ENCODE measurements at places on chromosomes 11 and 22. TPM values are rescaled to one million over a fixed set of nuclear protein-coding genes. Genes with fewer than 3 reads are reported as not detected.

- no peak for DNase-seq
Measured at GRCh38 chr22:46773076-46773475, 10.6 kb downstream of the TBC1D22A start.

- no peak for DNase-seq
Measured at GRCh38 chr22:40322021-40322420, 24.3 kb upstream of the ADSL start.

- DNase-seq, result no peak
Measured at GRCh38 chr11:9028581-9028980, 24.8 kb upstream of the NRIP3 start.

DNA sequence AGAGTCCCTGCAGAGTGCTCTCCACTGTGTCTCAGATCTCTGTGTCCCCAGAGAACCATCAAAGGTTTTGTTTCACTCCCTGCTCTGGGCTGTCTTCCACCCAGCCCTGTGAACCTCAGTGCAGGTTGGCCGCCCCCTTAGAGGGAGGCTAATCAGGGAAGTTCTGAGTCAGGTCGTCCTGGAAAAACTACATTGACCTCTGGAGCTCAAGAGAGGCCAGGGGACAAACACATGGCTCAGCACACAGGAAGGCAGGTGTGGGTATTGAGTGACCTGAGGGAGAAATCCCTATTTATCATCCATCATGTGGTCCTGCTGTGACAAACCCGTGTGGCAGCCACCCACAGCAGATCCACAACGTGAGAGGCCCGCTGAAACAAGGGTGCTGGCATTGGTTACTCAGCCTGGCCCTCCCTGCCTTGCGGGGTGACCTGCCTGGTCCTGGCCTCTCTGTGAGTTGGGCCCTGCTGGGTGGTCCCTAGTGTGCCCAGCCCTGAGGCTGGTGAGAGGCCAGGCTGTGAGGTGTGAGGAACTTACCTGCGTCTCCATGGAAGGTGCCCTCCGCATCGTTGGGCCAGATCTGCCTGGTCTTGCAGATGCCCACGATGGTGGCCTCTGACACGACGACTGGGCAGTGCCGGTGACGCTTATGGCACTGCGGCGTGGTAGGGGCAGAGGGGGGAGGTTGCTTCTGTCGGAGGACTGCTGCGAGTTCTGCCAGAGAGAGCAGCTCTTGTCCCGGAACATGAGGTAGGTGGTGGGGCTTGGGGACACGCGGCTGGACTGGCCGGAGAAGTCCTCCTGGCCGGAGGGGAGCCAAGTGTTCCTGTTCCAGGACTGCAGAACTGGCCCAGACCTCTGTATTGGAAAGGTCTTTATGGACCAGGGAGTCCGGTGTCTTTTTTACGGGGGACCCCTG, 669 bp upstream of the BCR start:
- peak; percentile 53 for DNase-seq

GRCh38 chr11:122850076-122850631, 11.9 kb downstream of the CRTAM start:
- DNase-seq, result peak; percentile 89

DNA sequence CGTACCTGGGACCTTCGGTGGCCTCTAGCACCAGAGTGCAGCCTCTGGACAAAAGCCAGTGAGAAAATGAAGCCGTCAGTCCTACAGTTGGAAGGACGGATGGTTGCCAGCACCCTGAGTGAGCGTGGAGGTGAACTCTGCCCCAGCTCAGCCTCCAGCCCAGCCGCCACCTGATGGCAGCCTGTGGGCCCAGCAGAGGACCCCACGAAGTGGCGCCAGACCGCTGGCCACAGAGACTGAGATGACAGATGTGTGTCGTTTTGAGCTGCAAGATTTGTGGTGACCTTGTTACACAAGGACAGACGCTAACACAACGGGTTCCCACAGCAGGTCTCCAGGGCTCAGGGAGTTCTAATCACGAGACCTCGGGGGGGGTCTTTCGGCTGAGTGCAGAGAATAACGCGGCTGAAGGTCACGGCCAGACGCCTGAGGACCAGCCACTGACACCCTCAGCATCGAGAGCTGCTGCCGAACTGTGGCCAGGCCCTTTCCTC, 75.0 kb downstream of the BRD1 start:
- no peak for DNase-seq

DNA sequence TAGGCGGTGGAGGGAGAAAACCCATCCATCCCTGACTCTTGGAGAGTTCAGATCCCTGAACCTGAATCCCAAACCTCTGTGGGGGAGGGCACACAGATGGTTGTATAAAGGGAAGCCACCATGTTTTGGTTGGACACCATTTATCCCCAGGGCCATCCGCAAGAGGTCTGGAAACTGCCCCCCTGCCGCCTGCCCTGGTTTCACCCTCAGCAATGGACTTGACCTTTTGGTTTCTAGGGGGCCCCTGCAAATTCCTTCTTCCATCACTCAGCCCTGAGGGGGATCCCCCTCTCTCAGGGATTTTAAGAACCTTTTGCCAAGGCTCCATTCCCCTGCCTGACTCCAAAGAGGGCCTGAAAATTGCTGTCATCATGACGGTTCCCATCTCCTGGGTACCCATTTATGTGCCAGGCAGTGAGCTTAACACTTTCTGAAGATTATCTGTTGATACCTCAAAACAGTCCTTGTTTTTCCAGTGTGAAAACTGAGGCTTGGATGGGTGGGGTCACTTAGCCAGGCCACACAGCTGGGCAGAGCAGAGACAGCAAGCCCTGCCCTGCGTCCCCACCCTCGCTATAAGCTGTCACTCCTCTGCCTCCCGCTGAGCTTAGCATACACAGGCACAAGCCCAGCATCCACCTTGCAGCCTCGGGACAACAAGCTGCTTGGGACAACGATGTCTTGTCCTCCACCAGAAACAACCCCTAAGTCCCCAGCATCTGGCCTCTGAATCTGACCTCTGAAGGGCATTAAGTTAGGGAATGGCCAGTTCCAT, 33.2 kb upstream of the CRYBB3 start:
- no peak for DNase-seq

DNA sequence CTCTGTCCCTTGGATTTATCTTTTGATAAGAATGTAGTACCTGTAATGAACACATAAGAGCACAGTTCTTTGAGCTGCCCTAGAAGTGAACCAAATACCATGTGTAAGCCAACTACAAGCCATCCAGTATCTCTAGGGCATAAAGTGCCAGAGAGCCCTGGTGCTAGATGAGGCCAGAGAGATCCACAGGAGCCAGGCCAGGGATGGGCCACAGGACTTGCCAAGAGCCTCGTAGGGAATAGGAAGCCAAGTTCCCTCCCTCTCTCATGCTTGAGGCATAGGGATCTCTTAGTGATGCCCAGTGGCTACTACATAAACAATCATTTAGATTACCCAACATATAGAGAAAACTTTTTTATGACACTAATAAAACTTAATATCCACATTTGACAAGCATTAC, 64.8 kb upstream of the FAR1 start:
- DNase-seq, result no peak

DNA sequence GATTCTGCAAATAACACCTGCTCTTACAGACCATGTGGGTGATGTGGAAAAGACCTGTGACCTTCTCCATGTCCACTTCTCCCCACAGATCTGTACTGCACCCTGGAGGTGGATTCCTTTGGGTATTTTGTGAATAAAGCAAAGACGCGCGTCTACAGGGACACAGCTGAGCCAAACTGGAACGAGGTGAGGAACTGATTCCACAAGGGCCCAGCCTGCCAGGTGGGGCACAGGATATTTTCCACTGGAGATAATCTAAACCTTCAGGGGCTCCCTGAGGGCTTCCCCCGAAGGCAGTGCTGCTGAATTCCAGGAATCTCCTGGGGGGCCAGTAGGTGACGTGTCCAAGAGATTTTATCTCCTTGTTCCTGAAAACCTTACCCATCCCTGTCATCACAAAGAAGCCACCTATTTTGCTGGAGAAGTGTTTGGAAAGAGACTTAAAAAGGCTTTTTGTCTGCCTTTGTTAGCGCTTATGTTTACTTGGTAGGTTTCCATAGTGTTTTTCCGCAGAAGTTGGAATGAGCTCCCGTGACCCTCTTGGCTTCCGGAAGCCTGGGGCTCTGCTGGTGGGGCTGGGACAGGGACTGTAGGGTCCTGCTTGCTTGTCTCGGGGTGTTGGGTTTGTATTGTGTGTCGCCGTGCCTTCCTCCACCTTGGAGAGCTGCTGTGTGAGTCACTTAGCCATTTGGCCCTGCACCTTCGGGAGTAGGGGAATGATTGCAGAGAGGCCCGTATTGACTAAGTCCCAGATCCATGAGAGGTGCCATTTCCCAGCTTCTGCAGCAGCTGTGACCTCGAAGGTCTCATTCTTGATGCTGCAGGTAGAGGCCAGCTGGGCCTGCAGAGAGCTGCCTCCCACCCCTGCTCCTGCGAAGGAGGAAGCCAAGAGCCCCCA, 112.4 kb downstream of the BCR start:
- DNase-seq, result no peak

GRCh38 chr11:45766469-45766868, 38.5 kb upstream of the SLC35C1 start:
- DNase-seq, result no peak

GRCh38 chr11:120239713-120240640, at the start of gene POU2F3:
TSS of gene POU2F3 (plus strand) at chr11:120240140. CDS start at chr11:120240344, 204 bp downstream.
- DNase-seq, result peak; percentile 29

GRCh38 chr11:70398834-70399680, 728 bp downstream of the CTTN start:
- DNase-seq, result peak; percentile 47

DNA sequence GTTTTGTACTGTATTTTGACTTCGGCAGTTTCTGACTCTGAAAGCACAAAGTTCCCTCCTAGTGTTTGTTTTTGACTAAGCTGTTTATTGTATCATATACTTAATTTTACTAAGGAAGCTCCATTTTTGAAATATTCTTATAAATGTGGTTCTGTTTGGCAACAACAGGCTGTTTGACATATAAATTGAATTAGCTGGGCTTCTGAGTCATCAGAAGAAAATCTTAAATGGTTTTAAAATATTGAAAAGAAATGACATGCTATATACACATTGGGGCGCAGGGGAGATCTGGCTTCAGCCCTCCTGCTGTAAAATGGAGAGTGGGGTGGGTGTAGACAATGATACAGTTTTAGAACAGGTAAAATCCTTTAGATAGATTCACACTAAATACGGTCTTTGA, 38.6 kb downstream of the SHISA8 start:
- no peak for DNase-seq

DNA sequence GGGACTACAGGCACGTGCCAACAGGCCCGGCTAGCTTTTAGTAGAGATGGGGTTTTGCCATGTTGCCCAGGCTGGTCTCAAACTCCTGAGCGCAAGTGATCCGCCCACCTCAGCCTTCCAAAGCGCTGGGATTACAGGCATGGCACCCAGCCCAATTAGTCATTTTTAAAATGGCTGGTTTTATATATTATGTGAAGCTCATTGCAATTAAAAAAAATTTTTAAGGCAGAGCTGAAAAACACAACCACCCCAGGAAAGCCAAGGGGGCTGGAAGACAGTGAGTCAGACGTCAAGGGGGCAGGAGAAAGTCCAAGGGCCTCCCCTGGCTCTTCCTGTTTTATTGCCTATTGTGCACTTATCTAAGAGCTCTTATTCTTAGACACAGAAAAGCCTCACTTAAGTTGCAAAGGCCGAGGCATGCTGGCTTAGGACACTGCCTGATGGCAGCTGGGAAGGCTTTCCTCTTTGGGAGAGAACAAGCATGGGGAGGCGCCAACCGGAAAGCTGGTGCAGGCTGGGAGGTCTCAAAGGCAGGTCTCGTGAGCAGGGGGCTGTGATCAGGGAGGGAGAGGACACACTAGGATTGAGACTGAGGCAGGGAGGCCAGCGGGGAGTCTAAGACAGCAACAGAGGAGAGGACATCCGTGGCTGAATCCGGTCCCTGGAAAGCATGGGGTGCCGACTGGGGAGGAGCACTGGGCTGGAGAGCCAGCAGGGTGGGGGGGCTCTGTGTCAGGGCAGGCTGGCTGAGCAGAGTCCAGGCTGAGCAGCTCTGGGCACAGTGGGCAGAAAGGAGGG, 11.1 kb upstream of the OSM start:
- DNase-seq, result no peak

- DNase-seq, result no peak
Measured at GRCh38 chr11:17224727-17225126, 16.9 kb upstream of the PIK3C2A start.

DNA sequence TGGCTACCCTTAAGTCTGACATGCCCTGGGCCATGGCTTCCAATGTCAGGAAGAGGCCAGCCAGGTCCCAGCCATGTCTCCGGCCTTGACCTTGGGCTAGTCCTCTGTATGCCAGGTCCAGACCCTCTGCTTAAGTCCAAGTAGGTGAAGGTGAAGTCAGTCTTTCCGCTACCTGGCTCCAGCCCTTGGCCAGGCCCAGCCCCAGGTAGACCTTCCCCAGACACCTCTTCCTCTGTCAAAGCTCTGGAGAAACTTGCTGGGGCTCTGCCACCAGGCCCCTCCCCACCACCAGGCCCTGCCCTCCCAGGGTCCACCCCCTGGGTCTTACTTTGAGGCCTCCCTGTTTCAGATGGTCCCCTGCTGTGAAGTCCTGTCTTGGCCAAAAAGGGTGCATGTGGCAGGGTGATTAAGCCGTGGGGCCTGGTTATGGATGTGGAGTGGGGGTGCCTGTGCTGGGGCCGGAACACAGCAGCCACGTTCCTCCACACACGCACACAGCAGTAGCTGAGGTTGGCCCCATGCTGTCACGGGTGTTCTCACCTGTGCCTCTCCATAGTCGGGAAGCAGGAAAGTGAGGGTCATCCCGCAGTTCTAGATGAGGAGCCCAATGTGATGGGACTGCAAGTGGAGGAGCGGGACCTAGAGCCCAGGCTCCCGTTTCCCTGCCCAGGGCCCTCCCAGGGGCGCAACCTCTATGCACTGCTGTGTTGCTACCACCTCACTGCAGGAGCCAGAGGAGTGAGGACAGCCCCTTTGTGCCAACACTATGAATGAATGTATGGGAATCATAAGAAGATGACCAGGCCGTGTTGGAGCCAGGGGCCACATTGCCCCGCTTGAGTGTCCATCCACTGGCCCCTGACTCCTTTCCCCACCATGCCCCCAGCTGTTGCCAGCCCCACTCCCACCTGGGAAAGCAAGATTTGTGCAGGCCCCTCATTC, 72.2 kb downstream of the LINC01488 start:
- no peak for DNase-seq

DNA sequence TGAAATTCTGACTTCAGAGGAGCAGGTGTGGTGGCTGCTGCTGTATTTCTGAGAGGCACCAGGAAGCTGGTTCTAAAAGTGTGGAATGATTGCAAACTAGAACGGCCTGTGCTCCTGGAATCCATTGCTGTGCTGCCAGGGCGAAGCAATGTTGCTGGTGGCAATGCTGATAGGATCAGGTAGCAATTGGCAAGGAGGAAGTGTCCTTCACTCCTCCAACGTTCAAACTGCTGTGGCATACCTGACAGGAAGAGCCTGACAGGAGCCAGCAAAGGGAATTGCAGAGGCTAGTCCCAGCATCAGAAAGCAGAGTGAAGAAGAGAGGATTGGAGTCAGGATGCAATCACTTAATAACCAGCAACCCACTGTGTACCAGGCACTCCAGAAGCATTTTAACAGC, 118.2 kb downstream of the FAR1 start:
- DNase-seq, result no peak

GRCh38 chr11:83895516-83895915, 609.3 kb upstream of the CCDC90B start:
- DNase-seq, result no peak

GRCh38 chr11:122214567-122214966, 98.6 kb upstream of the BLID start:
- DNase-seq, result no peak

The POLR3H gene
- 26.8 TPM for total RNA-seq

The SCARF2 gene
- 0.27 TPM for total RNA-seq

The API5 gene
- total RNA-seq, result 169 TPM

The CTSW gene
- 126 TPM for total RNA-seq

The CHRM1 gene
- total RNA-seq, result not detected

The PDGFD gene
- not detected for total RNA-seq

The KRTAP5-11 gene
- total RNA-seq, result not detected

Data from activated CD8-positive, alpha-beta T cell treated with anti-CD3 and anti-CD28 coated beads for 36 hours (primary cell).